ENCODE measurements at places on chromosomes 1 and 21. TPM values are rescaled to one million over a fixed set of nuclear protein-coding genes. Genes with fewer than 3 reads are reported as not detected.

Gene XCL2
- 188 TPM for total RNA-seq

Gene SAMD13
- total RNA-seq, result 0.67 TPM

Gene MSH4
- total RNA-seq, result 0.32 TPM

Gene SPRR1A
- not detected for total RNA-seq

Gene FCRLA
- not detected for total RNA-seq

Gene TAS1R3
- 0.13 TPM for total RNA-seq

Gene SPATA46
- total RNA-seq, result not detected

Gene HCN3
- total RNA-seq, result 1.5 TPM

Gene LHX8
- total RNA-seq, result not detected

Gene VSIG8
- total RNA-seq, result not detected

Gene GPR3
- 1.1 TPM for total RNA-seq

Gene INAVA
- not detected for total RNA-seq

Gene C1orf226
- 0.07 TPM for total RNA-seq

GRCh38 chr1:159180516-159180915 is 9.1 kb downstream of the CADM3 start:
- DNase-seq, result no peak

- DNase-seq, result no peak
These were observed 145.1 kb downstream of the SIPA1L2 start for GRCh38 chr1:232484856-232485255.

GRCh38 chr1:64675718-64676345 is 69.0 kb upstream of the RAVER2 start:
- no peak for DNase-seq

GRCh38 chr1:68028566-68028965 is 21.9 kb downstream of the DIRAS3 start:
- no peak for DNase-seq

- DNase-seq, result no peak
These were observed 93.9 kb downstream of the GLIS1 start for GRCh38 chr1:53644909-53645689.

DNA sequence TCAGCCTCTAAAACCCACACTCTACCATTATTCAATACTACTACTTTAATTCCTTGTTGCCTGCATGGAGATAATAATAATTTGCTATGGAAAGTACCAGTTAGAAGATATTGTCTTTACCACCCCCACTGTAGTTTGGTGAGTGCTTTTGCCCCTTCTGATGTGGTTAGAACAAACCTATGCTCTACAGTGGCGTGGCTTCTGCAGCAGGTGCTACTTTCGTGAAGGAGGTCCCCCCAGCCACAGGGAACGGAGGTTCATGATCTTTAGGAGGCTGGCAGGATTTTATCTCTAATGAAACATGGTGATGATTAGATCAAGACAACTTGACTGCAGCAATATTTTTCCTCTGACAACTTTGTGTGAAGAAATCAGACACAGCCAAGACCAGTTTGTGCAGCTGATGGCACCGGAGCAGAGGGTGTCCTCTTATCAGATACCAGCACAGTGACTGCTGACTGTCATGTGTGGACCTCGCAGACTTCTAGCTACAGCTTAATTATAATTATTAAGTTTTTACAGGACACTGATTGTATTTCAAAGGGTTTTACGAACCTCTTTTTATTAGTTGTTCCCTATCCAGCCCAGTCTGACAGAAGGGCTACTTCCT is 10.7 kb upstream of the TCHH start:
- peak; percentile 17 for DNase-seq

DNA sequence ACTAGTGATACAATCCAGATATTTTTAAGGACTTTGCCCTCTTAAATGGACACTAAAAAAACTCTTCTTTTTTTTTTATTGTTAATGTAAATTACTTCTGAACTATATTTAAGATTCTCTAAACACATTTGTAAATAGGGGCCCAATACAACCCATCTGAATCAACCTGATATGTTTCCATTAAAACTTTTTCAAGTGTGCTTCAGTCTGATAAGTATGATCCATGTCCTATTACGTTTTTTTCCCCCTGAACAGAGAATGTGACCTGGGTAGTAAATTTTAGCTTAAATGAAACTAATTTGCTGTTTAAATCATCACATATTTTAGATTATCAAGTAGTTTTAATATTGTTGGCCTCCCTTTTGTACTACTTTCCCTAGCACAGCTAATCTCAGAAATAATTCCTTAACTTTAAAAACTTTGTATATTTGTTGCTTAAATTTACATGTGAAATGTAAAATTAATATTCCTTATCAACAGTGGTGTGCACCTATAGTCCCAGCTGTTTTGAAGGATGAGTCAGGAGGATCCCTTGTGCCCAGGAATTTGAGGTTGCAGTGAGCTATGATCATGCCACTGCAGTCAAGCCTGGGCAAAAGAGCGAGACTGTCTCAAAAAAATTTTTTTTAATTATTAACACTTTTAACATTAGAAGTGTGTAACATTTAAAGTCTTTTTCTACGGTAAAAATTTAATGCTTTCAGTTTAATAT is 3.0 kb upstream of the PKN2 start:
- no peak for DNase-seq

- DNase-seq, result peak; percentile 19
These were observed at the start of gene GCSAML for GRCh38 chr1:247548769-247549182. Gene GCSAML, plus strand, starts transcription at chr1:247549134. Its CDS starts 58 bp downstream, at chr1:247549192.

- no peak for DNase-seq
These were observed 17.1 kb upstream of the APOBEC4 start for GRCh38 chr1:183670169-183670568.

- no peak for DNase-seq
These were observed 59.5 kb upstream of the LAMC2 start for GRCh38 chr1:183126528-183126927.

DNA sequence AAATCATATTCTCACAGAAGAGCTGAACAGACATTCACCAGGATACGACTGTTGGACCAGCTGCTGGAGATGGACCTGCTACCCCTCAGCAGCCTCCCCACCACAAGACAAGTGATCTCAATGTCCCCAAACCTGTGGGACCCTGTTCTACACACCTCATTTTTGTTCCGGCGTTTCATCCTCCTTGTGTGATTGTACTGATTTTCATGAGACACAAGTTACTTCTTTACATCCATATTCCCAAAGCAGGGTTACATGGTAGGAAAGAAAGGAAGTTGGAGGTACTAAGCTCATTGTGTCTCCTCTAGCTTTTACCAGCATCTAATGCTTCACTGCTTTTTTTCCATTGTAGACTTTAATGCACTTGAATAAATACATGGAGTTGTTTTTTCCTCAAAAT is 8.7 kb downstream of the ADAMTS1 start:
- no peak for DNase-seq

DNA sequence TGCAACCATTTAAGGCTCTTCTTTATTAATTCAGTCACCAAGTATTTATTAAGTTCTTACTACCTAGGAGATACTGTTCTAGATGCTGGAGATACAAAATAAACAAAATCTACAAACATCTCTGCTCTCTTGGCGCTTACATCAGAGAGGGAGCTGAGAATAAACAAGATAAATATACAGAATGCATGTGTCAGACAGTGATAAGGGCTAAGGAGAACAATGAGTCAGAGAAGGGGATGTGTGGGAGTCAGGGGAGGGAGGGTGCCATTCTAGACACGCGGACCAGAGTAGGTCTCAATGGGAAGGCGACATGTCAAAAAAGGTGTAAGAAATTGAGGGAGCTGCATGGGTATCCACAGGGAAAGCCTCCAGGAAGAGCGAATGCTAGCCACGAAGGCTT is 393.2 kb downstream of the RWDD3 start:
- DNase-seq, result no peak

DNA sequence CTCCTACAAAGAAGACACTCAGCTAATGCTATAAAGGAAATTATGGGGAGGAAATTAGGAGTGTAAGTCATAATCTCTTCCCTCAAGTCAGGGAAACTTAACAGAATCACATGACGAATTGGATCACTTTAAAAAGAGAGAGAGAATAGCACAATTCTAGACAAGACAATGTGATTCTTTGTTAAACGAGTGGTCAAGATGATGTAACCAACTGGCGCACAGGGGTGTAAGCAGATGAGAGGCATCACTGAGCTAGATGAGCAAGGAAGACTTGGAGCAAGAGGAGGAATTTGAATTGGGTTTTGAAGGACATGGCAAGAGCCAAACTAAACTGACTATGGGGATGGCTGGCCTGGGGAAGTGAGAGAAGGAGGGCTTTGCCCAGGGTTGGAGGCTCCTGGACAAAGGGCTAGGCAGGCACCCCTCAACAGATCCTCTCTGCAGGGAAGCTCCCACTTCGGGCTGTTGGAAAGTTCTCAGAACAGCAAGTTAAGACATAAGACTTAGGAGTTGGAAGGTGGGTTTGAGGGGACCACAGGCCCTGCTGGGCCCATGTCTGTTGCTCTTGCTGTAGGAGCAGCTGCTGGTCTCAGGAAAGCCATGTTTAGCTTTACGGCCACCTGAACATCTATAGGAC is 123.9 kb upstream of the GRIK3 start:
- no peak for DNase-seq

DNA sequence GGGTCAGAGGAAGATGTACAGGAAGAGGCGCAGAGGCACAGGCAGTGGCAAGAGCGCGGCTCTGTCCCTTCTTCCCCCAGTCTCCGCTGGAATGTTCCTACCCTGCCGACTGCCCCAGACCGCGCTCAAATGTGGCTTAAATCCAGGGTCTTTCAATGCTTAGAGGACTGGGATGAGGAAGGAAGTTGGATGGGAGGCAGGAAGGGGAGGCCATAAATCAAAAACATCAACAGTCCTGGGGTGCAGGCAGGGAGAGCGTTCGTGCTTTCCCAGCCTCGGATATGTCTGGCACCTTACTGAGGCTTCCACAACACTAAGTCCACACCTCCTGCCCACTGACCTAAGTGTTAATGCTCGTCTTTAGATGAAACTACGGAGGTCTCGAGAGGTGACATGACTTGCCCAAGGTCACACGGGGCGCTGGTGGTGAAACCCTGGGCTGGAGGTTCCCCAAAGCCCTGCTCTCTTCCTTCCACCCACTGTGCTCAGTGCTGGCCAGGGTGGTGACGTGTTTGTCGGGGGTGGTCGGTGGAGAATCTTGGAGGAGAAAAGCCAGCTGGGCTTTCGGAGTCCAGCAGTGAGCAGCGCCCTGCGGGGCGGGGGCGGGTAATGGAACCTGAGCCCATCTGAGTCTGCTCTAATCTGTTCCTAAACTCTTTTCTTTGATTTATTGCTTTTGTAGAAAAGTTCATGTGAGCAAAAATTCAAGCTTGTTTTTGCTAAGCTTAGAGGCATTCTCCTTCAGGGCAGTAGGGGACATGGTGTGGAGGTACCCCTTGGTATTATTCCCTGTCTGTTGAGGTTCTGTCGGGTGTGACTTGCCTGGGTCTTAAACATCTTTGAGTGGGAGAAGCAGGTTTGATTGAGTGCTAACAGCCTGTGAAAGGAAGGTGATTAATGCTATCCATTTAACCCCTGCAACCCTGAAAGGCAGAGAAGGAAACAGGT is 708 bp downstream of the CDA start:
- peak; percentile 4 for DNase-seq

DNA sequence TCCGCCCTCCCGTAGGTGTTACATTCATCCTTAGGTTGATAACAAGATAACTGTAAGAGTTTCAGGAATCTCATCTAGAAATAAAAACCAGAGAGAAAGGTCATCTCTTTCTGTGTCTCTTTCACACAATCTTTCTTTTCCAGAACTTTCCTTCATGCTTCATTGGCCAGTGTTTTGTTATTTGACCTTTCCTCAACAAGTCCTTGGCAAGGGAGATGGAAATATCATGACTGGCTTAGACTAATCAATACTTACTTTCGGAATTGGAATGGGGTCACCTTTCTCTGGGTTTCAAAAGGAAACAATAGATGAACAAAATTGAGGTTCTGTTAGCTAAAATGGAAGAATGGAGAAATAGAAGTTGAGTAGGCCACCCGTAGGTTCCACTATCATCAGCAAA is 72.9 kb upstream of the PPP2R5A start:
- no peak for DNase-seq

DNA sequence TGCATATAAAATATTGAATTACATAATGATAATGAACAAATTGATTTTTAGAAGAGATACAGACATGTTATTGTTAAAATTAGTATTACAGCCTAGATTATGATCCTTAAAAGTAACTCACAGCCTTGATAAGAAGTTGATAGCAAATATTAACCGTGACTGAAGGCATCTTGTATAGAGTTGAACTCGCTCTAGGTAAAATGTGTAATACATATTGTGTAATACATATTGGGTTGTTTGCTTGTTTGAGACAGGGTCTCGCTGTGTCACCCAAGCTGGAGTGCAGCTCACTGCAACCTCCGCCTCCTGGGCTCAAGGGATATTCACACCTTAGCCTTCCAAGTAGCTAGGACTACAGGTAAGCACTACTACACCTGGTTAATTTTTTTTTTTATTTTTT is 269.9 kb downstream of the BRINP3 start:
- no peak for DNase-seq

GRCh38 chr1:47435506-47436303 is 2.1 kb upstream of the FOXD2 start:
- no peak for DNase-seq

DNA sequence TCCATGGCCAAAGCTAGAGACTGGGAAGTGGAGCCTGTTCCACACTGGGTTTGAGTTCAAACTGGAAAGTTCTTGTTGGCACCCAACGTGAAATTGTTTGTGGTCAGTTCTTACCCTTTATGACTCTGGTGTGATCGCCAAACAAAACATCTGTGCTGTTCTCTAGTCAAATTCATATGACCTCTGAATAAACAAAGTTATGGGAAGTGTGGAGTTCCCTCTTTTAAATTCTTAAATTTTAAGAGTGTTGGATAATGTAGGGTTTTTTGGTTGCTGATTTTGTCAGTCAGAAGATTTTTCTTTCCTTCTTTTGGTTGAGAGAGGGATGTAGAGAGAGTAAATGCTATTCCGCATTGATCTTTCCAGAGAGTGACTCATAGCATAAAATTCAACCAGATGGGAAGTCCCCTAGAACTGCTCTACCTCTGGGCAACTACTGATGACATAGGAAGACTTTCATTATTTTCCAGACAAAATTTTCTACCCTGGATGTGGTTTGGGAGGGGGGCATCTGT is 36.4 kb downstream of the CHML start:
- DNase-seq, result no peak

- DNase-seq, result no peak
These were observed 7.2 kb downstream of the CAP1 start for GRCh38 chr1:40047769-40048168.

- no peak for DNase-seq
These were observed 67.4 kb downstream of the SLC16A1 start for GRCh38 chr1:112888630-112889029.

DNA sequence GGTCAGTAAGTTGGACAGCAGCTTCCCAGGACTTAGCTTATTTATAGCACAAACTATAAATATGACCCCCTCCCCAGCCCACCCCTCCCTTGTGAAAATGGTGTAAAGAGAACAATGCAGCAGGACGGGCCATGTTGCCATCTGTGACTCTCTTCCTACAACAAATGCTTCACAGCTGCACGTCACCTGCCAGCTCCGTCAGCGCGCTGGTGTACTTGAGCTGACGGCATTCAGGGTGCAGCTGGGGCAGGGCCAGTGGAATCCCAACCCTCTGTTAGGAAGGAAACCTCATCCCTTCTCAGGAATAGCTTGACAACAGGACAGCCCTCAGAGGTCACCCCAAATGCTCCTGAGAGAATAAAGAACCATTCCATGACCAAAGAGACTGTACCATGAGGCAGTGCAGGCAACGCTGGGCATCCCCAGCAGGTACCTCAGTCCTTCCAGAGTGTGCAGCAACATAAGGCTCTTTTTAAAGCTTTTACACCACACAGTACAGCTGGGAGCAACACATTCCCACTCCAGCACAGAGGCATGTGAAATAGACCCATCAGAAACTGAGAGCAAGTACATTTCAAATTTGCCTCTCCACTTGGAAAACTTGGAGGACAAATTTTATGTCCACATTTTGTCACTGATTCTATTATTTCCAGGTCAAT is 85.0 kb downstream of the ATP1A1 start:
- no peak for DNase-seq
